ENCODE measurements at places on chromosomes 5 and 9.
A peak's percentile ranks its signal among the peaks of the same experiment; 100 is the strongest.

DNA sequence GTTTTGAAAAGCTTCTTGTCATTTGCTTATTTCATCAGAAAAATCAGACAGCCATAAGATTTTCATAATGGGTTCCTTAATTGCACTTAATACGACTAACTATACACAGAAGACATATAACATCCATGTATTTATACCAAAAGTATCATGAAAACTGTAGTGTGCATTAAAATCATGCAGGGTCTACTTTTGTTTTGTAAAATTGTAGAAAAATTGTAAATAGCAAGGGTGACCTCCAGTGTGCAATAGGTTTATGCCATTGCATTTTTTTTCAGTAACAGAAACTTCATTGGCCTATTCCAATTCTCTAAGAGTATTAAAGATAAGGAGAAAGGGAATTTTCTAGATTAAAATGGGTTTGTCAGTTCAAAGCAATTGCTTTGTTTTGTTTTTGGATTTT is 307.6 kb downstream of the KIAA0825 start:
- DNase-seq, result no peak
- no peaks in the 10 kb centered on the region for H3K27me3 ChIP-seq
- no peaks in the 10 kb centered on the region for H3K36me3 ChIP-seq

GRCh38 chr5:14501353-14502293 is 80.0 kb upstream of the OTULINL start:
- peaks cover 14% of the 10 kb centered on the region for H3K36me3 ChIP-seq
- no peak overlapping the region for H3K4me3 ChIP-seq
- H3K27me3 ChIP-seq, result no peaks in the 10 kb centered on the region
- DNase-seq, result no peak

- H3K4me3 ChIP-seq, result peak overlapping the region; percentile 35
- H3K27me3 ChIP-seq, result peaks cover 96% of the 10 kb centered on the region
- no peaks in the 10 kb centered on the region for H3K36me3 ChIP-seq
- H3K4me1 ChIP-seq, result peaks cover 34% of the 10 kb centered on the region
- DNase-seq, result no peak
Measured at GRCh38 chr5:73298772-73299630, 126.0 kb downstream of the TMEM174 start.

DNA sequence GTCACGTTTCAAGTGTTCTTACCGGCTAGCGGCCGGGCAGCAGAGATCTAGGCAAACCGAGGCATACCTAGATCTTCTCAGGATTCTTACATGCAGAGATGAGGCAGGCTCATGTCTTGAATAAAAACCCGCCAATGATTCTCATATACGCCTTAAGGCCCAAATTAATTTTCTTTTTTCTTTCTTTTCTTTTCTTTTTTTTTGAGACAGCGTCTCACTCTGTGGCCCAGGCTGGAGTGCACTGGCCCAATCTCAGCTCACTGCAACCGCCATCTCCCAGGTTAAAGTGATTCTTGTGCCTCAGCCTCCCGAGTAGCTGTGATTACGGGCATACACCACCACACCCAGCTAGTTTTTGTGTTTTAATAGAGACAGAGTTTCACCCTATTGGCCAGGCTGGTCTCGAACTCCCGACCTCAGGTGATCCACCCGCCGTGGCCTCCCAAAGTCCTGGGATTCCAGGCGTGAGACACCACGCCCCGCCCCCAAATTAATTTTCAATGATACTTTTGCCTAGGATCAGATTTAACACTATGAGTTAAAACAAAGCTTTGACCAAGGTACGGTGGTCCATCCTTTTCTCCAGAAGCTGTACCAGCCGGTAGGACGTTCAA is 1.5 kb downstream of the C9orf40 start:
- H3K27me3 ChIP-seq, result no peaks in the 10 kb centered on the region
- H3K4me1 ChIP-seq, result peaks cover 12% of the 10 kb centered on the region
- peaks cover 3% of the 10 kb centered on the region for H3K36me3 ChIP-seq
- peak overlapping the region; percentile 94 for H3K27ac ChIP-seq
- DNase-seq, result no peak
- H3K4me3 ChIP-seq, result peak overlapping the region; percentile 91

DNA sequence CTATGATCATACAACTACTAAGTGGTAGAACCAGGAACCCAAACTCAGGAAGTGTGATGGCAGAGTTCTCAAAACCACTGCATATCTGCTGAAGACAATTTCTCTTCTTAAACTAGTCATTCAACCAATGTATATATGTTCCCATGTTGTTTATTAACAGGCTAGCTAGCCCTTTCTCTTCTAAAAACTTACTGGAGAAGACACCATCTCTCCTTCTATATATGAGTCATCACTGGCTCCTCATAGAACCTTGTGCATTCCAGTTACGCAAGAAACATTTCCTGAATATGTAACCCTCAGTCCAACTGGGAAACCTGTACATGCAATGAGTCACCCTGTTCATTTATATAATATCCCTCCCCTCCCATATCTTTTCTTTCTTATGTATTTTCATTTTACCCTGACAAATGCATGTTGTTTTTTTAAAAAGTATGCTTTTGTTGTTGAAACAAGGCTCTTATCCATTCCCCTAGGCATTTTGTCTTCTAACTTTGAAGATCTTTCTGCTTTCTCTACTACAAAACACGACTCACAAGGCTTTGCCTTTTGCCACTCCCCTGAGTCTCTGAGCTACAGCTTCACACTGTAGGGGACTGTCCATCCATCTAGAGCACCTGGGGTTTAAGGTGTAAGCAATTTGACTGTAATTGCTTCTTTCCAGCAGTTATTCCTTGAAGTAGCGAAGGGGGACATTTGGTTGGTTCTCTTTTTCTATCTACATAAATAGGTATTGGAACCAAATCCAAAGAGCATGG is 119.5 kb downstream of the ANXA1 start:
- no peaks in the 10 kb centered on the region for H3K36me3 ChIP-seq
- no peak overlapping the region for H3K4me3 ChIP-seq
- H3K27me3 ChIP-seq, result no peaks in the 10 kb centered on the region
- no peak overlapping the region for H3K27ac ChIP-seq
- no peak for DNase-seq

GRCh38 chr5:180644825-180645273 is 4.6 kb downstream of the FLT4 start:
- H3K4me1 ChIP-seq, result peaks cover 2% of the 10 kb centered on the region
- no peak overlapping the region for H3K4me3 ChIP-seq
- H3K36me3 ChIP-seq, result no peaks in the 10 kb centered on the region
- H3K27me3 ChIP-seq, result peaks cover 65% of the 10 kb centered on the region
- H3K27ac ChIP-seq, result no peak overlapping the region
